Midbrain (tissue), 1 donor: ENCODE measurements at places on chromosomes 7 and 10.

DNA sequence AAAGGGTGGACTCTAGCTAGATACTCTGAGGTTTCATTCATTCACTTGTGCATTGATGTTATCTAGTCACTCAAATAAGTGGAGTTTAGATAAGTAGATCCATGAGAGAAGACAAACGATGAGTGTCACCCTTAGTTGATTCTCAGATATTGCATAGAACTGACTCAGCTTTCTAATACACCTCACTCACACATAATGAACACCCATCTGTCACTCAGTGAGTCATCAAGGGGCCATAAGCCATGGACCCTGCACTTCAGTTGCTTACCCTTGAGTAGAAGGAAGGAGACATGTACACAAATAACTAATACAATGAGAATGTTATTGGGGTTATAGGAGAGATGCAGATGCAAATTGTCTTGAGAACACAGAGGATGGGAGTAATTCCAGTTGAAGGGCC lies 163.8 kb downstream of the SORCS3 start:
- DNase-seq: no peak

DNA sequence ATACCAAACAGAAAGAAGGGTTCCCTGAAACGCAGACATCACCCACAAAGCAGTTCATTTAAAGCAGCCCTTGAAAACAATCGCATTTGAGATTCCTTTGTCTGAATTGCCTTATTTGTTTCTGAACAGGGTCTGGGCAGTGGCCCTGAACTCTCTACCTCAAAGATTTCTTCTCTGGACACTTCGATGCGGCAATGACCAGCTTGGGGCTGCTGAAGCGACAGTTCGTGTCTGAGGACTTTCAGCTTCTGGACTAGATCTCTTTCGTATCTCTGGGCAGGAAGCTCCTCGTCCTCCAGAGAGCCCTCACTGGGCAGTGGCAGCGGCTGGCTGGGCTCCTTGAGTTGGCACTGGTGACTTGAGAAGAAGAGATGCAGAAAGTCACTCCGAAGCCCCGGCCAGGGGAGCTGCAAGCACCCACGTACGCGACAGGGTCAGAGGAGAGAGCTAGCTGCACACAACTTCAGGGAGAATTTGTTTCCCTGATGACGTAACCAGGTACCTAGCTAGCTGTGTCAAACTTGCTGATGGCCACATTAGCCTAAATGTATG lies 96.3 kb downstream of the SMURF1 start:
- DNase-seq: no peak

DNA sequence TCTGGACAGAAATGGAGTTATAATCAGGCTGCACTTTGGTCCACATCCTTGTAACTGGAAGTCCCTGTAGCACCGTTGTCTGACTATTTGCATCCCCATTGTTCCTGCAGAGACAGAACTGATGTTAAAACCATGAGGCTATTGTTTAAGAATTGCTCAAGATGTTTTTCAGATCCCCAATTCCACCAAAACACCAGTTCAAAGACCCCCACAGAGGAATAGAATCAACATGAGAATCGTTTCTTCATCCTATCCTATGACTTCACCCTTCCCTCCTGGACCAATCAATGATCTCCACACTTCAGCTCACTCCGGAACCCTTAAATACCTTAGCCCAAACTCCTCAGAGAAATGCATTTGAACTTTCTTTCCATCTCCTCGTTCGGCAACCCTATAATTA lies 57.1 kb upstream of the GRID1 start:
- DNase-seq: no peak

DNA sequence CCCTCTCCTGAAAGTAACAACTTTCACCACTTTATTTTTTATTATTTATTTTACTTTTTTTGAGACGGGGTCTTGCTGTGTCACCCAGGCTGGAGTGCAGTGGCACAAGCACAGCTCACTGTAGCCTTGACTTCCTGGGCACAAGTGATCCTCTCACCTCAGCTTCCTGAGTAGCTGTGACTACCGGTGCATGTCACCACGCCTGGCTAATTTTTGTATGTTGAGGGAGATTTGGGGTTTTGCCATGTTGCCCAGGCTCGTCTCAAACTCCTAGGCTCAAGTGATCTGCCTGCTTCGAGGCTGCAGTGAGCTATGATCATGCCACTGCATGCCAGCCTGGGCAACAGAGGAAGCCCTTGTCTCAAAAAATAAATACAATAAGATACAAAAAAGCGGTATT lies 14.9 kb upstream of the SLIT1 start:
- DNase-seq: no peak

GRCh38 chr7:159027056-159027788 lies 117.4 kb downstream of the VIPR2 start:
- DNase-seq: no peak

GRCh38 chr7:51224811-51225595 lies 91.6 kb downstream of the COBL start:
- DNase-seq: no peak

DNA sequence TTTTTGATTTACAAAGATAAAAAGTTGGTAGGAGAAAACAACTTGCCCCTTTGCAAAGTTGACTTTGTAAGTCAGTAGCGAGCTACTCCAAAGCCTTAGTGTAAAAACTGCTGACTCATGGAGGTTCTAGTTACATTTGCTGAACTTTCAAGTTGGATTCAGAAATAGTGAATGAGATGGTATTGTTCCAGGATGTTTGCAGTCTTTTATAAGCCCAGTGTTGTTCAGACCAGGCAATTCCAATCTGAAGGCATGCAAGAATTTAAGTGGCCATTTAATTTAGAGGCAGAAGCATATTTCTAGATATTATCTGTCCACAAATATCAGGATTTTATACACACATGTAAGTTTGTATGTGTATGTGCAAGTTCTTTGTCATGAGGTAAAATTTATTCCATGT lies 21.6 kb downstream of the TES start:
- no peak for DNase-seq

GRCh38 chr10:3455385-3456334 lies 283.1 kb upstream of the PITRM1 start:
- no peak for DNase-seq

DNA sequence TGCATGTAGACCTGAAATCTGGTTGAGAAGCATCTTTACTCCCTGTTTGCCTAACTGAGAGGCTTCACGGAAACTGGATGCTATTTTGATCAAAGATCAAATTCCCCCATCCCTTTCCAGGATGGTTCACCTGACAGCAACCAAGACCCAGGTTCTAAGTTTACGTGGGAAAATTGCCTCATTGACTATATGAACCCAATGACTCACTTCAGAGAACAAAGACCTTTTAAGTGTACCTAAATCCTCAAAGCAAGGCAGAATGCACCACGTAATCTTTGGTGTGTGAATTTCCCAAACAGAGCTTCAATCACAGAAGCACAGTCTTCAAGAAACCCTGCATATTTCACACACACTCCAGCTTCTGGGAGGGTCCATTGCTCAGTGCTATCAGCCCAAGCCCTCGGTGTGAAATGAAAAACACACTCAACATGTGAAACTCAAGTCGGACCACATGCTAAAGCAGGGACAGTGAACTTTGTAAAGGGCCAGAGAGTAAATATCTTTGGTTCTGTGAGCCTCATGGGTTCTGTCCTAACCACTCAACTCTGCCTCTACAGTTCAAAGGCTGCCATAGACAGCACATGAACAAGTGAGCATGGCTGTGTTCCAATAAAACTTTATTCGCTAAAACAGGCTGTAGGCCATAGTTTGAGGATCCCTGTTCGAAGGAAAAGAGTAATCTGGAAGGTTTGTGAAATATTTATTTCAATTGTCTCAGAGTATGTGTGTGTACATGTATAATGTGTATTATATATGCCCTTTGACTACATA lies 275.6 kb upstream of the FOXK1 start:
- no peak for DNase-seq

DNA sequence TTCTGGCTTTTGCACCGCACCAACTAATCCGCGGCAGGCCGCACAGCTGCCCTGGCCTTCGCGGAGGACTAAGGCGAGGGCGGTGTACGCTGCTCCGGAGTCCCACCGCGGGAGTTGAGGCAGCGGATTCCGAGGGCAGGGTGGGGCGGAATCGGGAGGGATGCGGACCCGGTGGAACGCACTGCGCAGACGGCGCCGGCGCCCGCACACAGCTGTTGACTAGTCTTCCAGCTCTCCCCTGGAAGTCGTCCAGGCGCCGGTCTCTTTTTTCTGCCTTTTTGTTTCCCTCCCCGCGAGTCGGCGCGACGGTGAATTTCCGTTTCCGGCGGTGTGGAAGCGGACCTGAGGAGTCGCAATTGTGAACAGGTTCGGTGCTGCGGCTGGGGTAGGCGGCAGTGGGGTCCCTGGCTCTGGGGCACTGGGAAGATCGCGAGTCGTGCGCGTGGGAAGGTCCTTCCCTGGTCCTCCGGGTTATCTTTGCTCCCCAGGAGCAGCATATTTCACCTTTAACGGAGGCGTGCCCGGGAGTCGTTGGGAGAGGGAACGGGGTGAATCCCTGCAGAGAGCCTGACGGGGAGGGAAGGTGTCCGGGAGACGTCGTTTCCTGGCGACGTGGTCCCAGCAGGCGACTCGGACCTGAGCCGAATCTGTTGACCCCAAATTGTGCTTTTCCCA lies at the start of gene ASAH2B:
TSS of gene ASAH2B (plus strand) at position 319 of the 675 bp plus-strand sequence. CDS start 5,195 bp downstream, outside the sequence.
- peak; percentile 67 for DNase-seq

DNA sequence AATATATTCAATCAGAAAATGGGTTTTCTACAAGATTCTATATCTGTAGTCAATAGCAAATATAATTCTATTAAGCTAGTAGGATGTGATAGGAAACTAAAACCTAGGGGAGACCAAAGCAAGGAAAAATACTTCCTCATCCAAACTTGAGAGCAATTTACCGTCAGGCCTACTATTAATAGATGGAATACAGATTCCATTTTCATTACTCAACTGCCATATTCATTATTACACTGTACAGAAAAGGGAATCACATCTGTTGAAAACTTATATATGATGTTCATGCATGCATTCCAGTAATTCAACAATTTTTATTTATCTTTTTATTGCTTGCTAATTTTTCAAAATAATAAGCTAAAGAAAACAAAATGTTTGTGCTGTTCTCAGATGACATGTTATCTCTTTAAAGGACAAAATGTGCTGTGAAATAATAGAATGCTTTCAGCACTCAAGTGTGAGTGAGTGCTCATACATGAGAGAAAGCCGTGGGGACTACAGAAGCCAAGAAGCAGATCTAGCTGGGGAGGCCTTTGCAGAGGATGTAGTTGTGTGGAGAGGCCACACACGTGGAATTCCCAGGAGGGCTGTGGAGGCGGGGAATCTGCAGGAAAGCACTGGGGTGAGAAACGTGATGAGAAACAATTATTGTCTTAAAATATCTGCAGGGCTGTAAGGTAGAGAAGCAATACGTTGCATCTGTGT lies 110.0 kb downstream of the EGFR start:
- DNase-seq: no peak

- no peak for DNase-seq
Observed at GRCh38 chr7:102983602-102984001, 70.8 kb downstream of the LRRC17 start.

GRCh38 chr10:117391436-117392205 lies 16.4 kb upstream of the PDZD8 start:
- no peak for DNase-seq

DNA sequence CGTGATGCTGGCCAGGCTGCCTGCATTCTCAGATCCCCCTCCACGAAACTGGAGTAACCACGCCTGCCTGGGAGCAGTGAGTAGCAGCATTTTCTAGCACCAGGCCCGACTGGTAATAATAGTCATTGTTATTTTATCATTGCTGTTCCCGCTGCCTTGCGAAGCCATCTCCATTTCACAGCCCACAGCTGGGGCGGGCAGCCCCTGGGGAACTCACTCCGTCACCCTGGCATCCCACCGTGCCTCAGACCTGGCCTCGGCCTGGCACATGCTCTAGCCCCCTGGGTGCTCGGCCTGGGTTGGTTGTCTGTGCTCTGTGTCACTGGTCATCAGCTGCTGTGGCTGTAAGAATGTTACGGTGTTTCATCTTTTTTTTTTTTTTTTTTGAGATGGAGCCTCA lies 57.7 kb upstream of the SH2B2 start:
- DNase-seq: no peak

DNA sequence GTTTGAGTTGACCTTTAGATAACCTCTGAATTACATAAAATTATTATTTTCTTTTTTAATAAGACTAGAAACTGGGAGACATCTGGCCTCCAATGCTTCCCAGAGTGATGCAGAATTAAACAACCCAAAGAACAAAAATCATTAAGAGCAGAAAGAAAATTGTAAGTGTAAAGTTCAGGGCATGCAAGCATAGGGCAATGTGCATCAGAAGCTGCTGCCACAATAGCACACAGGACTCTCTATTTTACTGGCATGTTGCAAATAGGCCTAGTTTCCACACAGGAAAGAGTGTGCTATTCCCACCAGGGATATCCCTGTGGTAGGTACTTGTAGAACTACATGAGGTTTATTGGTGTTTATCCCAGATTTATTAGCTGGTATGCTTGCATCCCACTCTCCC lies 20.5 kb upstream of the STEAP2 start:
- no peak for DNase-seq

GRCh38 chr10:49176310-49177268 lies 11.6 kb downstream of the TMEM273 start:
- no peak for DNase-seq

GRCh38 chr10:114357515-114357996 lies 46.7 kb downstream of the AFAP1L2 start:
- no peak for DNase-seq

GRCh38 chr7:15113752-15114151 lies 211.2 kb upstream of the DGKB start:
- DNase-seq: no peak

- no peak for DNase-seq
Observed at GRCh38 chr10:124357561-124357885, 61.2 kb downstream of the OAT start.

DNA sequence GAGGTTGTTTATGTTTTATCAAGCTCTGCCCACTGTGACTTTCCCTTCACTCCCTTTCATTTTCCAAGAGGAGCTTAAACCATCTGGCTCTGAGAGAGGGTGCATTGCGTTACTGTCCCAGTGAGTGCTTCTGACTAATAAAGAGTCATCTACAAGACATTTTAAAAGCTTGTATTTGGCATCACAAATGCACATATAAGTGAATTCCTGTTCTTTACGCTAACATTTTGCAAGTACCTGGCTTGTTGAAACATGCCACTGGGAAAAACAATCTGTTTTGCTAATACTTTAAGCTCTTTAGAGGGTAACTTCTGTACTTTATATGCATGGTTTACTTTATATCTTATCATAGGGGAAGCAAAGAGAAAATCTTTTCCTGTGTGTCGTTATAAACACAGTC lies 534.6 kb upstream of the POM121L12 start:
- no peak for DNase-seq

DNA sequence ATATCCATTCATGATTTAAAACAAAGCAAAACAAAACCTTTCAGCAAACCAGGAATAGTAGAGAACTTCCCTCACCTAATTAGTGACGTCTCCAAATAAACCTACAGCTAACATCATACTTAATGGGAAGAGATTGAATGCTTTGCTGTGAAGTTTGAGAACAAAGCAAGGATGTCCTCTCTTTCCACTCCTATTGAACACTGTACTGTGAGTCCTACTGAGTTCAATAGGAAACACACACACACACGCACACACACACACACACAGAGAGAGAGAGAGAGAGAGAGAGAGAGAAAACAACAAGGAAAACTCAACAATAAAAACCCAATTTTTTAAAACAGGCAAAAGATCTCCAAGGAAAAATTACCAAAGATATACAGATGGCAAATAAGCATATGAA lies 32.3 kb downstream of the PODXL start:
- DNase-seq: no peak

- no peak for DNase-seq
Observed at GRCh38 chr10:43448742-43449141, 11.8 kb downstream of the ZNF487 start.
